ENCODE measurements at places on chromosomes 5 and 9. TPM values are rescaled to one million over a fixed set of nuclear protein-coding genes. Genes with fewer than 3 reads are reported as not detected.

NDUFAF2 gene
- 64.5 TPM for total RNA-seq

NUTM2G gene
- total RNA-seq = not detected

TMED7 gene
- 49.2 TPM for total RNA-seq

SPINK7 gene
- not detected for total RNA-seq

TEX48 gene
- not detected for total RNA-seq

BNC2 gene
- 6.7 TPM for total RNA-seq

C9 gene
- total RNA-seq = not detected

CEMIP2 gene
- total RNA-seq = 59.7 TPM

ABO gene
- not detected for total RNA-seq

POLR3G gene
- 15.1 TPM for total RNA-seq

C5orf47 gene
- total RNA-seq = 0.07 TPM

GPR150 gene
- total RNA-seq = 0.07 TPM

ADRA1B gene
- total RNA-seq = 23.0 TPM

SLIT3 gene
- 13.0 TPM for total RNA-seq

ZNF367 gene
- 5.3 TPM for total RNA-seq

KIF24 gene
- total RNA-seq = 3.5 TPM

PRPF4 gene
- total RNA-seq = 51.3 TPM

HRCT1 gene
- 0.34 TPM for total RNA-seq

ELAVL2 gene
- total RNA-seq = 0.04 TPM

NDUFB6 gene
- 109 TPM for total RNA-seq

SPDL1 gene
- total RNA-seq = 47.2 TPM
